AG20443 (cell line): ENCODE measurements at places on chromosomes 5 and 9.

- peak; percentile 47 for DNase-seq
Measured at GRCh38 chr9:21454149-21454548, 13.9 kb downstream of the IFNA1 start.

DNA sequence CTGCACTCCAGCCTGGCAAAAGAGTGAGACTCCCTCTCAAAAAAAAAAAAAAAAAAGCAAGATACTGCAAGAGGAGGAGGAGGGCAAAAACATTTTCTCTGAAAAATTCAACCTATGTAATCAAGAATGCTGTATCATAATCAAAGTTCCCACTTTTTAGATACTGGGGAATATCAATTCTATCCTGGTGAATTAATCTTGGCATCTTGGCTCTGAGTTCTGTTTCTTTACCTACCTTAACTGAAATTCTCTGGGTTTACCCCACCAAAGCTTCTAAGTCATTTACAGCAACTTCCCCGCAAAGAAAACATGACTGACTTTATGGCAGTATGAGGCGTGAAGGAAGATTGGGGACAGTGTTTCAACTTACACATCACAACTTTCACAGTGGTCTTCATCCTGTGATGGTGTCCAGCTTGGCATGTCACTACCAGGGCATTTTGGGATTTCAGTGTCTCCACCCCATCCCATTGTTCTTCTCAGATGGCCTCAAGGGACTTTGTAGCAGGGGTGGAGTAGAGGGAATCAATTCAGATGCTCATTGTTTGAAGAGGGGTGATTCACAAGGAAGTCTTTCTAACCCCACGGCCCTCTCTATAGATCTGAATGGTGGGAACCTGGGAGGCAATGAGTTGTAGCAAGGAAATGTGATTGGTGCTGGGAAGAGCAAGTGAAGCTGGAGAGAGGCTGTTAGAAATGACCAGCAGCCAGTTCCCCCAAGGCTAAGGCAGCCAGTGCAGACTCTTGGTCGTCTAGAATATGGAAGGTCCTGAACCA is 130.5 kb downstream of the SCAMP1 start:
- DNase-seq, result no peak

DNA sequence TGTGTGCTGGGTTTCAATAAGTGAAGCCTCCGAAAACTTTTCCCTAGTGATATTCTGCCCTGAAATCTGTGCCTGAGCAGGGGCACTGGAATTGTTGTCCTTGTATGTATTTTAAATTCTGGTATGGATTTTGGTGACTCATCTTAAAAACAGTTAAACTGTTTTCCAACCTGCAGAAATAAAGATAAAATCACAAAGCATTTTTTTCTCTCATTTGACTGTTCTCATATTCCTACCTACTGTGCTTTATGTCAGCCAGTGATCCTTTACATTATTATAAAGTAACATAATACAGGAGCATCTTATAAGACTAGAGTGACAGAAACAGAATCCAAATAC is 10.9 kb upstream of the TAF11L2 start:
- no peak for DNase-seq

- peak; percentile 58 for DNase-seq
Measured at GRCh38 chr5:34686762-34687268, 30.7 kb downstream of the RAI14 start.

DNA sequence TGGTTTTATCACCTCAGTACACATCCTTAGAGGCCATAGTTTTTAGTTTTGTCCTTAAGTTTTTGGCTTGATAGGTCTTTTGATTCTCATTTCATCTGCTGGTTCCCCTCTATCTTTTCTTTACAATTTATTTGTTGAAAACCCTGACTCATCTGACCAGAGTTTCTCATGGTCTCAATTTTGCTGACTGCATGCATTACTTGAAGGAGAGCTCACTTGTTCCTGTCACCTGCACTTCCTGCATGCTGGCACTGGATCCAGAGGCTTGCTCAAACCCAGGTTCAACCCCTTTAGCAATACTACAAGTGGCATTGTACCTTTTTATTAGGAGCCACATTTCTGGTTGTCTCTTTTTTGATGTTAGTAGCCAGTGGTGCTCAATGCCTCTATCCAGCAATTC is 26.7 kb downstream of the FBXO10 start:
- no peak for DNase-seq

GRCh38 chr9:97593960-97594359 is 39.2 kb downstream of the TSTD2 start:
- no peak for DNase-seq
